ENCODE measurements at places on chromosomes 1 and 21.

GRCh38 chr1:162336621-162337285 lies 39.9 kb downstream of the SPATA46 start:
- DNase-seq = no peak

- DNase-seq = no peak
These were observed 670.2 kb upstream of the CXADR start for GRCh38 chr21:16842696-16843035.

DNA sequence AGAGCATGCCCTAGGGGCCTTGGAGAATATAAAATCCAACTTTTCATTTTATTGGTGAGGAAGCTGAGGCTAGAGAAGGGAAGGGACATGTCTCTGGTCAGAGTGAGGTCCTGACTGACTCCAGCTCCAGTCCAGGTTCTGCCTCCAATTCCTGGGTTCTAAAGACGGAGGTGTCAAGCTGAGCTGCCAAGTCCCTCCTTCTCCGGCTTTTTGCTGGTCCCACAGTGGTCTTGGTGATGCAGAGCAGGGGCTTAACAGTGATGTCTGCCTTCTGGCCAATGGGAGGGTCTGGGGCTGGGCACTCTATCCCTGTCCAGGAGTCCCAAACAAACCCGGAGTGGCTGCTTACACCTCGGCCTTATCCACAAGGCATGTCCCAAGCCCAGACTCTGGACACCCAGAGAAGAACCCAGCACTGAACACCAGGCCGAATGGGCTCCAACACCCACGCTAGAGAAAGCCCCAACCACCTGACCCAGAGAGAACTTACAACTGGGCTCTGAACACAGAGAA lies 104.8 kb downstream of the EBNA1BP2 start:
- DNase-seq = no peak

- DNase-seq = no peak
These were observed 33.6 kb upstream of the LRRC8C start for GRCh38 chr1:89599332-89599630.

DNA sequence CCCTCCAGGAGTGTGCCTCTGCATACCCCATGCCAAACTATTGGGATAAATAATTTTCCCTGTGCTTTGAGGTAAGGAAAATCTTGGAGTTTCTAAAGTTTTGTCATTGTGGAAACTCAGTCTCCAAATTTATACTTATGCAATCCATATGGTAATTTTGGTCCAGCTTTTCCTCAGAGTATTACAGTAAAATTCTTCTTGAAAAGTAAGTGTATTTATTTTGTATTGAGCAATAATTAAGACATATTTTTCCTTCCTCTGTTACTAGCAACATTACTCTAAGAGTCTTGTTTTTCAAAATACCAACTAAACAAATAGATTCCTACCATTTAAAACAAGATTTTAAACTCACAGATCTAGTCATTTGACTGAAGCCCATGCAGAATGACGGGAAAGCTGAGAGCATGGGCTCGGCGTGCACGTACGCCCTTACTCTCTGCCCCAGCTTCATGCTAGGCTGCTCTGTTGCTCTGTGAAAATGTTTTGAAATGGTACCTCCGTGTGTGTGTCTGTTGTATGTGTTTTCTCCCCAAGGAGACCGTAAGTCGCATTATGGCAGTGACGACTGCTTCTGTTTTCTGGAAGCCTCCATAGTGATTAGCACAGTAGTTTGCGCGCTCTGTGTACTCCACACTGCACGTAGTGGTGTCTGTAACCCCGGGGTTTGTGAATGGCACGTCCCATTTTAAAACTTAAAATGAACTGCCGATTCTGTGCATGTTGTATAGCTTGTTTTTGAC lies 165.3 kb downstream of the SDCCAG8 start:
- DNase-seq = no peak

Data from smooth muscle cell of the brain vasculature (primary cell).